ENCODE measurements at places on chromosomes 3 and 15.
A peak's percentile ranks its signal among the peaks of the same experiment; 100 is the strongest.

GRCh38 chr15:63596676-63597037 is 530 bp upstream of the FBXL22 start:
- no peak for DNase-seq

DNA sequence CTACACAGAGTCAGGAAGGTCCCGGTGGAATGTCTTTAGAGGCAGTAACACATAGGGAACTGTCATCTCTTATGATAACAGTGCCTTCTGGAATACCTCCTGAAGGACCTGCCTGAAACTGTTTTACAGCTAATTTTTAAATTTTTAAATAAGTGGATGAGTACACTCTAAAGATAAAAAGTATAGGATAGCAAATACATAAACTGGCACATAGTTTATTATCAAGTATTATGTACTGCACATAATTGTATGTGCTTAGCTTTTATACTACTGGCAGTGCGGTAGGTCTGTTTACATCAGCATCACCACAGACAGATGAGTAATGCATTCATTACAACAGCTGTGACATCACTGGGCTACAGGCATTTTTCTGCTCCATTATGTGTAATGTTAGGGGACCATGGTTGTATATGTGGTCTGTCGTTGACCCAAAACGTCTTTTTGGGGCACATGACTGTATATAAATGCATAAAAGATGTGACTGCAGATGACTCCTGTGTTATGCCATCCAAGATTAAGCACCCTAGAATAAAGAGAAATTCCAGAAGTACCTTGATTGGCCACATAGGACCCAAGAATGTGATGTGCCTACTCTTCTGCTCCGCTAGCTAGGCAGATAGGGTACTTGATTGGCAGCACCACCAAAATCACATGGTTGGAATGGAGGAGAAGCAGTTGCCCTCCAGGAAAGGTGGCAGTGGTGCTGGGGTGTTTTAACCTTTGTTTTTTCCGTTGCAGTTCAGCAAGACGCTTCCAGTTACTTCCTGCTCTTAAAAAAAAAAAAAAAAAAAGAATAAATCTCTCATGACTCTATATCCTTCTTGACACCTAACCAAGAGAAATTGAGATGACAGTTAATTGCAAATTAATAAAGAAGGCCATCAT is 3.3 kb downstream of the VPS8 start:
- no peak for DNase-seq

GRCh38 chr3:159964166-159964973 is 24.3 kb upstream of the IL12A start:
- DNase-seq, result no peak

DNA sequence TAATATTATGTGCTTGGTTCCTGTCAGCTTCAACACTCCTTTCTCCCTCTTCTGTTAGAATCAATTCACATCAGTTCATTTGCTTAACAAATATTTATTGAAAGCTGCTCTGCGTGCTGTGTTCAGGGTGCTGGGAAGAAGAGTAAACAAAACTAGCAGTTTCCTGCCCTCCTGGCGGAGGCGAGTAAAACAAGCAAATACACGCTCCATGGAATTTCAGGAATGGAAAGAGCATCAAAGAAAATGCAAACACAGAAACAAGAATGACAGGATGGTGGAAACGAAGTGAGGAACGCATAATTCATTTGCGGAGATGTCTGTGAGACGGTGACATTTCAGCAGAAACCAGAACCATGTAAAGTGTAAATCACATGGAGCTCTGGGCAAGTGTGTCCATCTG is 49.4 kb upstream of the SPTSSB start:
- no peak for DNase-seq

- DNase-seq, result no peak
Measured at GRCh38 chr3:128464188-128464587, 2.5 kb downstream of the DNAJB8 start.

DNA sequence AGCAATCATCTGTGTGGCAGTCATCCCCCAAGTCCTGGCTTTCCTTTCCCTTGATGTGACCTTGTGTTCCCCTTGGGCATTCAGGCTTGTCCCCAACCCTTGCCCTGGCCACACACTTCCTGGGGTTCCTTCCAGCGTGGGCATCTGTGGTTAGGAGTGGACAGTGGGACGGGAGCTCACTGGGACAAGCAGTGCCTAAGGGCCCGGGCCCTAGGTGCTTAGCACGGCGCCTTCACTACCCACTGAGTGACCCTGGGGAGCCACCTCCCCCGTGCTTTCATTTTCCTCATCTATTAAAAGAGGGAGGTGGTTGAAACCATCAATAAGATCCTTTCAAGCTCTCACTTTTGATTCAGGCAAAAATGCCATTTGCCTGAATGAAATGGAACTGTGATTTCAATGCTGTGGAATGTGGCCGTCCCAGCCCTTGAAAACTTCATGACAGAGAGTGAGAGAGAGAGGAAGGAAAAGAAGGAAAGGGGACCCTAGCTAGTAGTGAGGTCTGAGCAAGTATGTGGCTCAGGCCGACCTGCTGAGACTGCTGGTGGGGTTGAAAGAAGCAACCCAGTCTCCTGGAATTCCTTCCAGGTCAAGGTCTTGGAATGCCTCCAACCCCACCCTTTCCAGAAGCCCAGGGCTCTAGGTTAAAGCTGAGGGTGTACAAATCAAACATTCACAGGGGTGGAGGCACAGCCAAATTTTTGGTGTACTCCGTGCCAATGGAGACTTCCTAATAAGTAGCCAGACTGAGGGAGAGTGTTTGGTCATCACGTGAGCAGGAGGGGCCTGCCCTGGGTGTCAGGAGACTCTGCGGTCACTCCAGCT is 302.9 kb downstream of the TLE3 start:
- DNase-seq, result peak; percentile 53
